ENCODE measurements at places on chromosomes 7 and 10. TPM values are rescaled to one million over a fixed set of nuclear protein-coding genes. Genes with fewer than 3 reads are reported as not detected.

Gene PRF1
- 57.4 TPM for total RNA-seq

Gene PLXNA4
- total RNA-seq: 42.2 TPM

Gene UPK3B
- total RNA-seq: 1.2 TPM

Gene MCM7
- 219 TPM for total RNA-seq

Gene EPHB6
- 23.6 TPM for total RNA-seq

Gene HYAL4
- total RNA-seq: not detected

All from activated naive CD4-positive, alpha-beta T cell treated with anti-CD3 and anti-CD28 coated beads, Interleukin-2, amount 10 ng/mL, durations not matched to agents 5 hours and 36 hours (primary cell).